ENCODE measurements at places on chromosomes 6 and 20.
A peak's percentile ranks its signal among the peaks of the same experiment; 100 is the strongest.

GRCh38 chr6:124888581-124889371, 73.5 kb upstream of the RNF217 start:
- no peak for DNase-seq

DNA sequence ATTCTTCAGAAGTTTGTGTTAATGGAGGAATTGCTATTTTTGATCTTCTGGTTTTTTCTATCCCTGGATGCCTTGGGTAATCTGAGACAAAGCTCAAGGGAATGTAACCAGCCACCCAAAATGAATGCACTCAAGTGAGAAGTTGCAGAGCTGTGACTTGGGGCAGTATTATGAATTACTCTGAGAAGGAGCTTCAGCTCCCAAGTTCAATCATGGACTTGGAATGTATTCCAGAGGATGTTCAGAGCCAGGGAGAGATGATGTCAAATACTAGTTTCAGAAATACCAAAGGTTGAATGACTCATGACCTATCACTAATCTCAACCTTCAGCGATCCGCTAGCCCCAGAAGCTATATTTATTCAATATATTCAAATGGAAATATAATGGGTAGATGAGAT, 375.2 kb upstream of the PLCB4 start:
- peak; percentile 64 for DNase-seq

GRCh38 chr6:138085839-138086222, 21.4 kb downstream of the PERP start:
- DNase-seq: no peak

DNA sequence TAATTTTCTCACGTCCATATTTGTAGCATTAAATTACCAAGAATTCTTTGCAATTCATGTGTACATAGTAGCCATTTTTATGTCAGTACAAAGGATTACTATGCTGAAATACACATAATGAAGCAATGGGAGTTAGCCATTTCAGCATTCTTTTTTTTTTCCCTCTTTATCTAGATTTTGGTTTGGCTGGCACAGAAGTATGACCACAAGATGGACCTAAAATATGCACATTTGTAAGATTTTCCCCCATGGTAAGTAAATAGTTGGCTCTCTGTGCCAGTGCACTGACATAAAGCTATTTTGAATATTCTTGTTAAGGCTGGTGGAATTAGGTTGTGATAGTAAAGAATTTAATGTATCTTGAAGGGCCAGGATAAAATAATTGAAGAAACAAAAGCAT, 486.1 kb upstream of the BTBD3 start:
- DNase-seq: no peak

- DNase-seq: no peak
Observed at GRCh38 chr6:137224799-137225198, 5.6 kb upstream of the IFNGR1 start.

DNA sequence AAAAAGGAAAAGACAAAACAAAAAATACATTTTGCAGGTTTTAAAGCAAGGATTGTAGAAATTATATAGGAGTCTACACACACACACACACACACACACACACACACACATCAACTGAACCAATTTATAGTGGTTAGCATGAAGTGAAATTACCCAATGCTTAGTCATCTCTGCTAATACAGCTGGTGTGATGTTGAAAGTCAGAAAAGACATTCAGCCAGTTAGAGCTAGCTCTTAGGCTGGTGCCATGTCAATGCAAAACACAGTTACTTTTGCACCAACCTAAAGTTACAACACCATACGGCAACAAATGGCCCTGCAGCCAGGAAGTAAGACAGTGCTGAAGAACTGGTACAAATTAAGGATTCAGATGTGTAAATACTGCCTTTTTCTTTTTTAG, 15.2 kb downstream of the FAM210B start:
- peak; percentile 90 for DNase-seq

GRCh38 chr6:106102034-106102433, 15.9 kb downstream of the PRDM1 start:
- DNase-seq: no peak

- DNase-seq: peak; percentile 32
Observed at GRCh38 chr6:31143148-31143547, 4.3 kb upstream of the PSORS1C2 start.

- DNase-seq: no peak
Observed at GRCh38 chr6:146840216-146840615, 241.4 kb downstream of the ADGB start.

Measured in AG04450 (cell line).